ENCODE measurements at places on chromosomes 16 and 17. TPM values are rescaled to one million over a fixed set of nuclear protein-coding genes. Genes with fewer than 3 reads are reported as not detected.
A peak's percentile ranks its signal among the peaks of the same experiment; 100 is the strongest.

- peak; percentile 88 for DNase-seq
Measured at GRCh38 chr16:2777903-2778629, 986 bp upstream of the ELOB start.

KRT31 gene
- not detected for total RNA-seq

DNA sequence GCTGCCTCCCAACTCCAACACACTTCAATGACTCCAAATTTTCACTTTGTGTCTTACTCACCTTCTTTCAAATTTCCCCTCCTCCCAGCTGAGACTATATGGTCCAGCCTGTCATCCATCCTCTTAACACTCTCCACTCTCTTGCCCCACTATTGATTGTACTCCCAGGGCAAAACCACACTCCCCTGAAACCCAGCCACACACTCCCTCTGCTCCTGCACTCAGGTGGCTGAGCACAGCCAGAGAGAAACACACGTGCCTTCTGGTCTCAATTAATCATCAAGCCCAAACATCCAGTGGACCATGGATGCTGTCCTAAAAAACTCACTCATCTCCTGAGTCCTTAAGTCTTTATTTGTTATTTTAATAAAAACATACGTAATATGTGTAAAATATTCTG lies 1026.4 kb downstream of the KCNJ18 start:
- DNase-seq = no peak

DNA sequence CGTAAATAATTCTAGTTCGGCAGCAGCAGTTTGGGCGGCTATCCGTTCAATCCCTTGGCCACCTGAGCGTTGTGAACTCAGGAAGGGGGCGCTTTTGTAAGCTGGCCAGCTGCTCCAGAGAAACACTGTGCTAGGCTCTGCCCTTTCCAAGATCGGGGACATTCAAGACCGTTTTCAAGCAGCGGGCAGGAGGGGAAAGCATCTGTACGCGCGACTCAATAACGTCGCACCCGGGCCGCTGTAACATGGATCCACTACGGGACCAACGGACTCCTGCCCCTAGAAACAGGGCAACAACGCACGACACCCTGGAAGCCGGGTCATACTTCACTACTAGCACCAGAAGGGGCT lies 463 bp downstream of the TOP2A start:
- DNase-seq = no peak

GRCh38 chr16:56830669-56831068 lies 34.3 kb upstream of the SLC12A3 start:
- DNase-seq = no peak

AMDHD2 gene
- 45.3 TPM for total RNA-seq

DNA sequence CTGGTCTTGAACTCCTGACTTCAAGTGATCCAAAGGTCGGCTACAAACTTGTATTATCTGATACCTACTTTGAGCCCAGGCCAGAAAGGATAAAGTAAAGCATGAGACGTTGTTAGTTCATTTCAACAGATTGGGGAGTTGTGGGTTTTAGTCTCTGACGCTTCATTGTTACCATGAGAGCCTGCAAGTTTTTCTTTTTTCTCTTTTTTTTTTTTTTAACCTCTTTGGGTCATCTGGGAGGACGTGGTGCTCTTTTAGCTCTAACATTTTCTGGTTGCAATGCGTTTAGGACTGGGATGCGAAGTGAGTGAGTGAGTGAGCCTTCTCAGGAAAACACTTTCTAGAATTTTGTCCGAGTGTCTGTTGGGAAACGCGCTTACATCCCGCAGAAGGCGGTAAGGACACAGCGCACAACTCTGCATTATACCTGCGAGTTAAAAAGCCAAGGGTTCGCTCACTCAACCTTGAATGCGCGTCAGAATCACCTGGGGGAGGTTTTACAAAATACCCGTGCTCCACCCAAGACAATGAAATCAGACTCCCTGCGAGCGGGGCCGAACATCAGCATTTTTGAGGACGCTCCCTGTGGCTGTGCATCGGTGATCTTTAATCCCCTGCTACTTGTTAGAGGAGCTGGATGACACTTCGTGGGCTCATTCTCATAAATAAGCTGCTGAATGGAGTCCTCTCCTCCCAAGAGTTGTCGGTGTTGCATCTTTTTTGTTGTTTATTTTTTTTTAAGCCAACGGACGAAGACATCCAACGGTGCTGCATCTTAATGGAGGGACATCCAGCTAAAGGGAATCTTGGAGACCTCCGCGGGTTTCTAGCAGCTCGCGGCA lies 629 bp upstream of the RNF135 start:
- DNase-seq = peak; percentile 43

- no peak for DNase-seq
Measured at GRCh38 chr17:80452173-80452915, 24.1 kb downstream of the NPTX1 start.

SLC5A10 gene
- total RNA-seq = not detected

DNA sequence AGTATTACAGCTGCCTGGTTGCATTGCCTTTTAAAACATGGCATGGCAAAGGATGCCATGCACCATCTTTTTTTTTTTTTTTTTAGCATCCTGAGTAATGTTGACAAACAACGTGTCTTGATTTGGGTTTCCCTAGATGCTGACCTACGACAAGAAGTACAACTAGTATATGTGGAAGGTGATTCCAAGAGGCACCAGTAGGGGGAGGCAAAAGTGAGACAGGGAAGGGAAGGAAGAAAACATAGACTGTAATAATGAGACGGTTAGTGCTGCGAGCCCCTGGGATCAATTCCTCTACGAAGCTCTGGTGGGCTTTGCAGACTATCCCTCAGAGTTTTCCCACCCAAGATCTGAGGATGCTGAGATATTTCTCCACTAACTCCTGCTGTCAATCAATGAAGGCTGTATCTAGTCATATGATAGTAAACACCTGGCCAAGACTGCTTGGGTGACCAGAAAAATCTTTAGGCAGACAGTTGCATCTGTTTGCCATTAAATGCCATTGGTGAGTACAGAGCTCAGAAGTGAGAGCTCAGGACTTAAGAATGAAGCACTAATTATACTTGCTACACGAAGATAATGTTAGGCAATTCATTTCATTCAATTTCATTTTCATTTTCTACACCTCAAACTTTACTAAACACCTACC lies 458.6 kb upstream of the GOT2 start:
- no peak for DNase-seq
